ENCODE measurements at places on chromosomes 2 and 18.

GRCh38 chr2:131036696-131037397, 56.4 kb downstream of the FAM168B start:
- DNase-seq, result no peak

GRCh38 chr2:15919716-15920434, 20.5 kb upstream of the MYCN start:
- no peak for DNase-seq

DNA sequence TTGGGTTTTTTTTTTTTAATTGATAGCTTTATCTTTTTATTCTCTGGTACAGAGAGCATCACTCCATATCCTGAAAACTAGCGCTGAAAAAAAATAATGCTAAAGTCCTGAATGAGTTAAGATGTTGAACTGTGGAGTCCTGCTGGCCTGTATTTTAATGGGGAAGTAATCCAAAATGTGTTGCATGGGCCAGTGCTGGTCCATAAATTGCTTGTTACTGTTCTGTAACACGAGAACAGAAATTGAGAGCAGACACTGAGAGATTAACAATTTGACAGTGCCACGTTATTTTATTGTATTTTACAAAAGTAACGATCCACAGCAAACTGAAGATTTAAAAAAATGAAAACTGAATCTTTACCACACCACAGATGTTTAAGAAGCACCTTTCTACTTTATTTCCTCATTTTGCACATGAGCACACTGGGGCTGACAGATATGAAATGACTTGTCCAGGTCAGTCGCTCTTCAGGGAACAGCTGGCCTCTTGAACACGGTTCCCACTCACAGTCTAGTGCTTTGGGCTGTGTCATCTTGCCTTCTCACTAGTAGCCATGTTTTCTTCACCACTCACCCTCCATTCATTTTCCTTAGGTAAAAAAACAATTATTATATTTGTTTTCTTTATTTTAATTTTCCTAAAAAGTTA, 35.3 kb downstream of the ZCCHC2 start:
- DNase-seq, result no peak

GRCh38 chr2:164952057-164952702, 3.1 kb downstream of the SLC38A11 start:
- no peak for DNase-seq

DNA sequence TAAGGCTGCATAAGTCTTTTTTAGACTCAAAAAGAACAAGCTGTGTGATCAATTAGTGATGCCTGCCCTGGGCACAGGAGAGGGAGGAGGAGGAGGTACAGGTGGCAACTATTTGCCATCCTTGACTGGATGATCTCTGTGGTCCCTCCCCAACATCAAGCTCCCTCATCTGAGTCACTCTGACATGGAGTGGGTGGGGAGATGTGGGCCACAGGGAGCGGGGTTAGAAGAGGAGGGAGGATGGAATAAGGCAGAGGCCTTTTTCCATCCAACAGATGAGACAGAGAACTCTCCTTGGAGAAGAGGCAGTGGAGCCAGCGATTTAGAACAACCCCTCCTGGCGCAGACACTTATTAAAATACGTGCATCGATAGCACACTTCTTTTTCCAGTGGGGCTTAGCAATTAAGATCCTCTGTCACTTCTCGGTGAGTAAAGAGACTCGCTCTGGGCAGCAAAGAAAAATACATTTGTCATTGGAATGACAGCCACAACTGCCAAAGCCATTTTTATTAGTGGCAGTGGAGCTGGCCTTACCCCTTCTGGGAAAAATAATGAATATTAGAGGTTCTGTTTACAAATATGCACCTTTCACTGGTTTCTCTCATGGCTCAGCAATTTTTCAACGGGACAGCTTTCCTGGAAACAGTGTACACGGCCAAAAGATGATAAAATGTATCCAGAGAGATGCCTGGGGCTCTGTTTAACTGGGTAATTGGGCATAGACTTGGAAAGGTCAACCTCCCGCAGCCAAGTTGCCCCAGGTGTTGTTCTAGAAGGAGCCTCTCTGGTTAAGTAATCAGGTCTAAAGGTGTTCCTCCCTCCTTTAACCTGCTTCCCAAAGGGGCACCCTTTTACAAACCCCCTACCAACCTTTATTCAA, 238.4 kb upstream of the CXCR4 start:
- DNase-seq, result no peak

GRCh38 chr18:50192995-50193795, 1.8 kb downstream of the MYO5B start:
- DNase-seq, result peak; percentile 51

DNA sequence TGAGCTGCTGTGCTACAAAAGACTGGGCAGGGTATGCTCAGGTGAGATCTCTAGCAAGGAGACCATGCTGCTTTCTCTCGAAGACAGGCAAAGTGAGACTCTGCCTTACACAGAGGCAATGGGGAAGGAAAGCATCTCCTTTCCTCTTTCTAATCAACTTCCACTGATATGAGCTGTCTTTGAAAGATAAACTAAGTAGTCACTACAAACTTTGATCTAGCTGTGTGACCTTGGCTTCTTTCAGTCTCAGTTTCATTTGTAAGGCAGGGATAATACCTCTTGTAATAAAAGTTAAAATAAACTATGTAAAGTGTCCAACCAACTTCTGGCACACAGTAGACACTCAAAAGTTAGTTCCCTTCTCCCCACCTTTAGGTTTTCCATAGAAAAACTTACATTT, 7.5 kb downstream of the CCDC93 start:
- DNase-seq, result no peak

GRCh38 chr2:112811841-112812306, 24.7 kb downstream of the IL1B start:
- peak; percentile 43 for DNase-seq

DNA sequence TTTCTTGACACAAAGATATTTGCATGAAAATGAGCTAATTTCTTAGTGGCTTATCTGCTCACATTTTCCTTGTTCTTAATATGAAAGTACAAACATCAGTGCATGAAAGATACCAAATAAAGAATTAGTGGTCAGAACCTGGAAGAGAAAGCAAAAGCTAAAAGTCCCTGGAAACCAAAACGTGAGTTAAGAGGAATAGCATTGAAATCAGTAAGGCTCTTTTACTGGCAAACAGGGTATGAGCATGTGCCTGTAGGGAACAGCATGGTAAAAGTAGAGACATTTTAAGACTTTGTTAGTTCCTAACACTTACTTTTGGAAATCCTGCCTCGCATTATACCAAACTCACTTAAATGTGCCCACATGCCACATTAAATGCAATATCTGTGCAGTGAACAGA, 31.9 kb upstream of the CWC22 start:
- DNase-seq, result no peak

DNA sequence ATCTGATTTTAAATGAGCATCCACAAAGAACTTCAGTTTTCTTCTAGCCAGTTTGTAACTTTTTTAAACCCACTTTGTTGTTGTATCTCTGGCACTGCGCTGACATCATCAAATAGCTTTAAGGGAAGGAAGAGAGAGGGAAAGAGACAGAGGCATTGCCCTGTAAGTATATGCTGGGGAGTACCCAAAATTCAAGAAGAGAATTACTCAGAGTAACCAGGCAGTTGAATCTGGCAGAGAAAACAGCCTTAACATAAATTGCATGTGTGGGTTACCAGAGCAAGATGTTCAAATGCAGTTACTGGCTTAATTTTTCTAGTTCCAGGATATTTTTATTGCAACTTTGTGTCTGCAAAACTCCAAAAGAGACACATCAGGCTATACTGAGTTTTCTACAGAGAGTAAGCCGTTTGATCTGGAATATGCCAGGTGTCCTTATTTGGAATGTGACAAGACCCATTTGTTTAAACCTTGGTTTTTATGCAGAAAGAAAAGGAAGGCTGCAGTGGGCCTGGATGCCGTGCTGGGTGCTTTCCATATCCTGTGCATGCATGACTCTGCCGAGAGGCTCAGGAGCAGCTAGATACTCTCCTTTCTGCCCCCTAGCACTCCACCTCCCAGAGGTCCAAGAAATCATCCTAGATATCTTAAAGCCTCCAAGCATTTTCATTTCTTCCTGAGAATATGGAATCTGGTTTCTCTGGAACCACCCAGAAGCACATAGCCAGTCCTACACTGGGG, 93.7 kb downstream of the MAPRE2 start:
- DNase-seq, result no peak

- no peak for DNase-seq
Measured at GRCh38 chr2:11236335-11236734, 81.1 kb downstream of the SLC66A3 start.

- DNase-seq, result no peak
Measured at GRCh38 chr2:33425161-33425560, 51.3 kb upstream of the RASGRP3 start.

- no peak for DNase-seq
Measured at GRCh38 chr2:63613391-63613901, 24.7 kb downstream of the MDH1 start.

- no peak for DNase-seq
Measured at GRCh38 chr2:130823886-130824491, 12.7 kb upstream of the ARHGEF4 start.

DNA sequence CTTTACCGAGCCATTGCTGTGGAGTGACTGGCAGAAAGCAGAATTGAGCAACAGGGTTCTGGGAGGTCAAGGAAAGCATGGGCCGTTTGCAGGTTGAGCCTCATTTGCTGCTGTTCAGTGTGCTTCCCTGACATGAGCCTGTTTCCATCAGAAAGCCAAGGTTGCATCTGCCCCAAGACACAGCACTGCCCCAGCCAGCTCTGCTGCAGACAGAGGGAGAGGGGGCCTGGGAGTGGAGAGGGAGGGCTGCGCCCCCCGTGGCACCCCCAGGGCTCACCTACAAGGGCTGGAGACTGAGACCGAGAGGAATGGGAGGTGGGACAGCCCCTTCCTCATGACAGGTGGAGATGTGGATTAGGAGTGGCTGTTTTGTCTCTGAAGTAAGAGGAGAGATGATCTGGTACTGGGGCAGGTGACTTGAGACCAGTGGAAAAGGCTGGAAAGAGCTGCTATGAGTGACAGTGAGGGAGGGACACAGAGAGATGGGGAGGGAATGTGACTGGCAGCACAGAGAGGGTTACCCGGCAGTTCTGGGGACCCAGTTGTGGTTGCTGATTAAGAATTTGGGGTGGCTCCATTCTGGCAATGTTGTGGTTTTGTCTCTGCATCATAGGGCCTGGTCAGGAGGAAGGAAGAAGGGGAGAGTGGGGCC, 218.0 kb downstream of the DYSF start:
- no peak for DNase-seq

DNA sequence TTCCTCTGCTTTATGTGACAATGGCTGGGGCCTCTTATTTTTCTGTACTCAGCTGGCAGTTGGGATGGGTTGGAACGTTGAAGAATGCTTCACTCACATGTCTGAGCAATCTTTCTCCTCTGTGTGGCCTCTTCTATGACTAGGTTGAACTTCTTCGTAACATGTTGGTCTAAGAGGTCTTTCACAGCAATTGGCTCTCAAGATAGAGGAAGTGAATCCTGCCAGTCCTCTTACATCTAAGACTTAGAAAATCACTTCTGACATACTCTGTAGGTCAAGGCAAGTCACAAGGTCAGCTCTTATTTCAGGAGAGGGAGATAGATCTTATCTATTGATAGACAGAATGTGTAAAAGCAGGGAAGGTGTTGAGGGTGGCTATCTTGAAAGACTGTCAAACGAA, 174.1 kb downstream of the NYAP2 start:
- no peak for DNase-seq

GRCh38 chr18:38525039-38525438, 959.4 kb upstream of the CELF4 start:
- DNase-seq, result no peak

GRCh38 chr18:11154368-11154989, 5.1 kb upstream of the PIEZO2 start:
- no peak for DNase-seq

GRCh38 chr18:67794521-67794920, 278.0 kb upstream of the DSEL start:
- DNase-seq, result no peak

GRCh38 chr2:130877258-130877657, 40.5 kb downstream of the ARHGEF4 start:
- no peak for DNase-seq

- DNase-seq, result no peak
Measured at GRCh38 chr2:46877619-46878113, 37.9 kb downstream of the MCFD2 start.

DNA sequence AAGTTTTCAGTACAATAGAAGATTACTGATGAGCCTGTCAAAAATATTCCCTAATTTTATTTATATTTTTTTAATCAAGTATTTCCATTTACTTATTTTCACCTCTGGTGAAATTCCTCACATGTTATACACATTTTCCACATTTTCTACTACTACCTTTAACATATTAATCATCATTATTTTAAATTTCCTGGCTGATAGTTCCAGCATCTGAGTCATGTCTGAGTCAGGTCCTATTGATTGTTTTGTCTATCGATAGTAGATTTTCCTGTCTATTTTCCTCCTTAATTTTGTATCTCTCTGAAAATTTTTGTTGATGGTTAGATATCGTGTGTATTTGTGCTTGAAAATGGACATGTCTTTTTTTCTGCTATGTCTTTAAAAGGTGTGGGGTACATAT, 211.8 kb upstream of the DSEL start:
- DNase-seq, result no peak

GRCh38 chr2:226317970-226318369, 481.6 kb downstream of the IRS1 start:
- DNase-seq, result no peak

- peak; percentile 15 for DNase-seq
Measured at GRCh38 chr2:96083064-96083939, 33.1 kb downstream of the ADRA2B start.

DNA sequence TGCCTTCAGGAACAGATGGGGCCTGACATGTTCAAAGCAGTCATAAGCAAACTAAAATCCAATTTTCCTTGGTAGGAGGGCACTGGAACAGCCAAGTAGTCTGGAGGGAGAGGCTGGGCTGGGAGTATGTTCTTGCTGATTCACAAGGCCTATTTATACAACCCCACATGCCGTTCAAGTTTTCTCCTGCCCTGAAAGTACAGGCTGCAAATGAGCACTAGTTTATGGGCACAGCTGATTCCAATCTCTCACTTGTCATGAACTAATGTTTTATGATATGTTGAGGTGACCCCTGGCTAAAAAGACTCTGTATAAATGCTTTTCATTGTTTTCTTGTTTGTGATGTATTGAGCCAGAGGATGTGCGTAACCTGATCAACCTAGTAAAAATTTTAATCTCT, 183.4 kb upstream of the SRD5A2 start:
- no peak for DNase-seq

- no peak for DNase-seq
Measured at GRCh38 chr2:104769096-104769495, 84.8 kb upstream of the POU3F3 start.

DNA sequence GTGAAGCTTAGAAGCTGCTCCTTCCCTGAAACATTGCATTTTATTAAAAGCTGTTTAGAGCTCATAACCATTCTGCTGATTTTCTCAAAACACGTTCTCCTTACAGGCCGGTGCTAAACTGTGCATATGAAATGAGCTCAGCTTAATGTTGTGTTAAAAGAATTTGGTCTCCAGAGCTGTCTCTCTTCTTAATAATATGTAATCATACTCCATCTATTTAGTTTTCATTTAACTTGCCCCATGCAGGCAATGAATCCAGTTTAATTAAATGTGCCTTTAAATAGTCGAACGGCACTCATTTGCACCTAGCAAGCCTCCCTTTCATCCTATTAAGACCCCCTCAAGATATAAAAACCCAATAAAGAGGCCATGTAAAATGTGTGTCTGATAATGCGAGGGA, 76.3 kb downstream of the HNMT start:
- no peak for DNase-seq
